ENCODE measurements at places on chromosomes 5 and 9.
A peak's percentile ranks its signal among the peaks of the same experiment; 100 is the strongest.

DNA sequence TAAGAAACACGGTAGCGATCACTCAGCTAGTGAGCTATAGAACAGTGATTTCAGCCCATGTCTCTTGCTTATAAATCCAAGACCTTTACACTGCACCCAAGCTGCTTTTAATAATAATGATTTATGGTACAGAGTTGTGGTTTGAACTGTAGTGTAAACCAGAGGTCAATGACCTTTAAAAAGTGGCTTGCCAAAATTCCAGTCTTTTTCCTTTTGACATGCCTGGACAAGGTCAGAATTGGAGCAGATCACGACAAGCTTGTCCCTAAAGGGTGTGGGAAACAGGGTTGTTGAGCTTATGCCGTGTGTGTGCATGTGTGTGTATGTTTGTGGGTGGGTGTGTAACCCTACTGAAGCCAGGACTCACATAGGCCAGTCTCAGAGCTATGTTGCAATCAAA is 225.3 kb upstream of the CLINT1 start:
- DNase-seq: no peak

DNA sequence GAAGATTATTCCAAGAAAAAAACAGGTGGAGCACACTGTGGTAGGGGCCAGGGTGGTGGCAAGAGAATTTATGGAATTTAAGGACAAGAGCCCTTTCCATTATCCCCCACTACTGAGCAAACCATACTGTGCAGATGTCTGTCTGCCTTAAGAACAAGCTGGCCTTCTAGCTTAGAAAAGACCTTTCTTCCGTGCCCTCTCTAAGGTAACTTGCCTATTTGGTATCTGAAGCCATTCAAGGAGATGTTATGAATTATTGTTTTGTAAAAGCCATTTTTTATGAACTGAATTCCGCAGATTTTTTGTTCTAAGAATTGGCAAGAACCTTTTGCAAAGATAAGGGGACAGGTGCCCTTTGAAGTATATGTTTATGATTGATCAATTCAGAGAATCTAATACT is 20.9 kb downstream of the GRAMD2B start:
- no peak for DNase-seq

DNA sequence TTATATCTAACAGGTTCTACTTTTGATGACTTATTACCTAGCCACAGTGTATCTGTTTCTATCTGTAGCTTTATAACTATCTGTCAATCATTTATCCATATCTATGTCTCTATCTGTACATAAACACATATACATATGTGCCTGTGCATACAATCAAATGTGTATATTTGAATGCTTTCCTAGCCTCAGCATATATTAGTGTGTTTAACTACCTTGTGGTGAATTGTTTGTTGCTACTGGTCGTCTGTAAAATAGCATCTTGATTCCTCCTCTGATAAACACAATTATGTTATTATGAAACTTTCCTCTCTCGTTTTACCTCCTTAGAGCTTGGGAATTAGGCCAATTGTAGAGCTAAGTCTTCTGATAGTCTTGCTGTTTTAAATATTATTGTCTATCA is 44.4 kb downstream of the PARP8 start:
- DNase-seq: no peak

DNA sequence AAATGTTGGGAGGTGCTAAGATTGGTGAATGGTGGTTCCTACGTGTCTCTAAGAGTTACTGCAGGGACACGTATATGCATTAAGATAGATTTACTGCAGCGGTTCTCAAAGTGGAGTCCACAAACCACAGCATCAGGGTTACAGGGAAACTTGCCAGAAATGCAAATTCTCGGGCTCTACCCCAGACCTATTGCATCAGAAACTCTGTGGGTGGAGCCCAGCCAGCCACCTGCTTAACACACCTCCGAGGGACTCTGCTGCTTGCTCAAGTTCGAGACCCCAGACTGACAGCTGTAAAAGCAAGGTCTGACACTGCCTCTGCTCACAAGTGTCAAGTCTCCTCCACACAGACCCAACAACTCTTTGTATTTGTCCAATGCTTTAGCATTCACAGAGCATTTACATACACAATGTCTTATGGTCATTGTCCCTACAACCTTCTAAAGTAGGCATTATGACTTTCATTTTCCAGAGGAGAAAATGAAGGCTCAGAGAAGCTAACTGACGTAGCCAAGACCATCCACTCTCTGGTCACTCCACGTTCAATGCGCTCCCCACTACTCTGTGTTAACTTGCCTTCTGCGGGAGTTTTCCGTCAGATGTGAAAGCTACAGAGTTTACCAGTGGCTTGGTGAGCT is 48.8 kb downstream of the HSD17B3 start:
- no peak for DNase-seq

DNA sequence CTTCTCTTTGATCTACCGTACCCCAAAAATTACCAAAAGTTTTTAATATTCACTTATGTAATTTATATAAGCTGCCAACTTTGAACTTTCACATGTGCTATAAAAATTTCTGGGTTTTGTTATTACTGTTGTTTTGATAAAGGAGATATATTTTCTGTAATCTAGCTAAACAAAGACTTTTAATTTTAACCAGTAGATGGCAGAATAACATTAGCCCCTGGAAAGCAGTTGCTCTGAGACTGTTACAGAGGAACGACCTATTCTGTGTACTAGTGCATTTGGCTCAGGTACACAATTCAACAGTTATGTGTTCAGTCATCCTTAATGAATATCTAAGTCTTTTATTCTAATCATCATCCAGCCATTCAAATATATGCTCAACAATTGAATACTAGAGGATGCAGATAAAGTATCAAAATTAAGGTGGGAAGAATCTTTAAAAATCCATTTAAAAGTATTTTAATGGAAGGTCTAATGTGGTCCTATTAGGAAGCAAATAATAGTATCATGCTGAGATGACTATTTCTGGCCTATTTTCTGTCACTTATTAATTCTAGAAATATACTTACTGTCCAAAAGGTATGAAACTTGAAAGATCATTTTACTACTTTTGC is 8.6 kb downstream of the KLHL9 start:
- DNase-seq: no peak

- no peak for DNase-seq
Measured at GRCh38 chr9:6782981-6783380, 25.2 kb downstream of the KDM4C start.

GRCh38 chr5:141628175-141628788 is 8.4 kb downstream of the HDAC3 start:
- no peak for DNase-seq

- DNase-seq: no peak
Measured at GRCh38 chr5:84272771-84273516, 111.7 kb downstream of the EDIL3 start.

GRCh38 chr9:131722255-131722654 is 17.6 kb downstream of the RAPGEF1 start:
- DNase-seq: no peak

DNA sequence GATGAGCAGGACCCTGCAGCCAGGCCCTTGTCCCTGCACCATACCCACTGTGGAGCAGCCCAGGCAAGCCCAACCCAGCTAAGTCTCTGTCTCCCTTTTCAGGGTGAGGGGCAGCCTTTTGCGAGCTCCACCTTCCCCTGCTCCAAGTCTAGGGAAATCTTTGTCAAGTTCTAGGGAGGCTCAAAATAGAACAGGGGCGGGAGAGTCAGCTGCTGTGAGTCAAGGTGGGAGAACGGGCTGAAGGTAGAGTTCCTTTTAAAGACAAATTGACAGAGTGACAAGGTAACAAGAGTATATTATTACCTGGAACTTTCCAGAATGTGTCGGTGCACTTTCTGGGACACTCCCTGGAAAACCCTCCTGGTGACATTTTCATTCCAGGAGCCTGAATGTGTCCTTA is 64.7 kb downstream of the KCNT1 start:
- no peak for DNase-seq

DNA sequence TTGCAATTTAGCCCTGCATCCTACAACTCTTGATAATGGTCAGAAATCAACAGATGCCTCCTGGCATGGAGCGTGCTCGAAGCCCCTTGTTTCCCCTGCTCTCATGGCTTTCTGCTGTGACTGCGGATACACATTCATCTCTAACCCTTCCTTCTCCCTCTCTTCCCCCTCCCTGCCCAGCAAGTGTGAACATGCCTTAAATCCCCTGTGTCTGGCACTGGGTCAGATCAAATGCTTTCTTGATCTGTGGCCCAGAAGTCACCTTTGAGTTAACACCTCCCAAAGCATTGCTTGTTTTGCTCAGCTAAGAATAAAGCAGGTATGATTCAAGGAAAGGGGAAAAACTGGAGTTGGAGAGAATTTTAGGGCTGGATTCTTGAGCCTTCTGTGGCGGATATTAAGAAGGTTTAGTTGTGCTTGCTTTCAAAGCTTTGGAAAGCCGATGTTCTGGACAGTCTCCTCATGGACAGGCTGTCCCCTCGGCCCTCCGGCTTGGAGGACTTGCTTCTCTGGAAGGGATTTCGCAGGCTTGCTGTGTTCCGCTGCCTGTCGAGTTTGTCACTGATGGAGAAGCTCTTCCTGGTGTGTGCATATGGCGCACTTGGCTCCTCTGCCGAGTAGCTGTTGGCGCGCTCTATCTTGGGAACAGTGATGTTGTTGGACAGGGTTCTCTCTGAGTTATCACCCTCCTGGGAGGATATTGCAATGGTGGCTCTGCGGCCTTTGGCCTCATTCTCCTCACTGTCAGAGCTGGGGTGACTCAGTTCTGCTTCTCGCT is 121.3 kb upstream of the KLF9 start:
- DNase-seq: no peak

GRCh38 chr9:134404376-134405358 is 78.4 kb downstream of the RXRA start:
- no peak for DNase-seq

DNA sequence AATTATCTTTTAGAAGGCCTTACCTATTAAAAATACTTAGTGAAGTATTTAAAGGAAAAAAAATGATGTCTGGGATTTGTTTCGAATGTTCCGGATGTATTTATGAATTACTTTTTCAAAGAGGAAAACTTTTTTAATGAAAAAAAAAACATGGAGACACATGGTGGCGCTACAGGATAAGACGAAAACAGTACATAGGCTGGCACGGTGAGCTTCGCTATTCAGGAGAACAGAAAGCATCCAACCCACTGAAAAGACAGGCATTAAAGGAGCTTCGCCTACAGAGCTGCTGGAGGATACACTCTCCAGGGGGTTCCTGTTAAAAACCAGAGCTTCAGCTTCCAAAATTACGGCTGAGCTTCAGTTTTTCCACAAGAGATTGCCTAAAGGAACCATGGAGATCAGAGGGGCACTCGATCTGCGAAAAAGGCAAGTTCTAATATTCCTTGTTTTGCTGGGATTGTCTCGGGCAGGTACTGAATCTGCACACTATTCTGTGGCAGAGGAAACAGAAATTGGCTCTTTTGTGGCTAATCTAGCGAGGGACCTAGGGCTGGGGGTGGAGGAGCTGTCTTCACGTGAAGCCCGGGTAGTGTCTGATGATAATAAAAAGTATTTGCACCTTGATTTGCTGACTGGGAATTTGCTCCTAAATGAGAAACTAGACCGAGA is at the start of gene PCDHB14:
Gene PCDHB14 (plus strand): TSS at position 232 of the 672 bp plus-strand sequence. CDS start 163 bp downstream, at position 395.
- DNase-seq: no peak

DNA sequence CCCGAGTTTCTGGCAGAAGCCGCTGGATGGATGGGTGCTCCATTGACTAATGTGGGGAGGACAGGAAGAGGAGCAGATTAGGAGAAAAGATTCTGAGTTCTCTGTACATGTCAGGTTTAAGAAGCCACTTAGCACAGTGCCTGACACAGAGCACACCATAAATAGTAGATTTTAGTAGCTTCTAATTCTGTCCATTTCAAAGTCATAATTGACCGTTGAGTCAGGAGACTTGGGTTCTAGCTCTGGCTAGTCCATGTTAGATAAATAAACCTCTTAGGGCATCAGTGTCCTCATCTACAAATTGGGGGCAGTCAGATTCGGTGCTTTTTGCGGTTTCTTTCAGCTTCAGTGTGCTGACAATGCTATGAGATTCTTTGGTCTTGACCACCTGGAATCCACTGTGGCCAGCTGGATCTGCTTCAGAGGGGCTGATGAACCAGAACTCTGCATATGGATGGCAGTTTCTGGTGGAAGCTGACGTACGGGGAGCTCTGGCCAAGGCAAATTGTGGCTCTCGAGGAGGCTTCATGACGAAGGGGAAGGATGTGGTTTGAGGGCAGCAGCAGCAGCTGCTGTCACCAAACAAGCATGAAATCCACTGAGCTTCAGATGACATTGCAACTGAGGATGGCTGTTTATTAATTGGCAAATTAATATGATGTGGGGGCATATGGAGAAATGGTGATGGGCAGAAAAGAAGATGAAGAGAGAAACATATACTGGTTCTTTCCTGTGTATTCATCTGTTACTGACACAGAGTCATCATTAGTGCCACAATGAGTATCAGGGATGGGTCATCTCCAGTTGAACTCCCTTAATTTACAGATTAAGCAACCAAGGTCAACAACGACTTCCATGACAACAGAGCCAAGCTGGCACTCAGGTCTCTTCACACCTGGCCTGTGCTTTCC is 134.4 kb downstream of the AOPEP start:
- DNase-seq: peak; percentile 52

- DNase-seq: peak; percentile 71
Measured at GRCh38 chr9:125407974-125408900, 146.6 kb downstream of the GAPVD1 start.

DNA sequence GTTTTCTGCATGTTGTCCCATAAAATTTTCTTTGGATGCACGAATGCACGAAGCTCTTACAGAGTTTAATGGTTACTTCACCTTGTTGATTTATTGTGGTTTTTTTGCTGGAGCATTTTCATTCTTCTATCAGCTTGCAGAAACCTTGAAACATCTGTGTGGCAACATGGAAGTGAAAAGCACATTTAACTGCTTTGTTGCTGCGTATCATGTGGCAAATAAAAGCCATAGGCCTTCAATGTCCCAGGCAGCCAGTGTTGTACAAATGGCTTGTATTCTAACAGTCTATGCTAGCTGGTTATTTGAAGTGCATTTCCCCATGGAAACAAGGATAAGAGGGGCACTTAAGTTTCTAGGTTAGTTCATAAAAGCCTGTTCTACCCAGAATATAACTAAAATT is 42.5 kb upstream of the RASGRF2 start:
- DNase-seq: no peak

- no peak for DNase-seq
Measured at GRCh38 chr9:121743441-121744001, 92.1 kb downstream of the DAB2IP start.

- no peak for DNase-seq
Measured at GRCh38 chr5:93280518-93280917, 300.5 kb downstream of the NR2F1-AS1 start.
